ENCODE measurements at places on chromosomes 6 and 20.

DNA sequence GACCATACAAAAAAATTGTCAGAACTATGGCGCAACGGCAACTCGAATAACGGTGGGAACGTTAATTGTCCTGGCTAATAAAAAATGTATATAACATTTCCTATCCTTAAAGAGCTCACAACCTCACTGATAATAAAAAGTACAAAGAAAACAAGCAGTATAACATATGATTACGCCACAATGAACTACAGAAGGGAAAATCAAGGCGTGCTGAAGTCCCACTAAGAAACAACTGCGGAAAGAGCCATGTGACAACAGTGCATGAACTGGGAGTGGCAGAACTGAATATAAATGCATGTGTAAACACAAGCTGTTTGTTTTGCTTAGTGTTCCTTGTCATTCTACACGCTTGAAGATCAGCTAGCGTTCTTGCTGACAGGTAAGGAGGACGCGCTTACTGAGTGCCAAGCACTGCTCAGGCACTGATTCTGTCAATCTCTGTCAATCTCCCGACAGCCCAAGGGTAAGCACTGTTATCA lies 466 bp upstream of the PSMB1 start:
- no peak for DNase-seq

- DNase-seq: no peak
Observed at GRCh38 chr6:39902786-39903465, 31.3 kb downstream of the MOCS1 start.

GRCh38 chr6:11770546-11771466 lies 7.8 kb downstream of the ADTRP start:
- no peak for DNase-seq

GRCh38 chr6:139080255-139080920 lies 51.8 kb downstream of the ABRACL start:
- no peak for DNase-seq

DNA sequence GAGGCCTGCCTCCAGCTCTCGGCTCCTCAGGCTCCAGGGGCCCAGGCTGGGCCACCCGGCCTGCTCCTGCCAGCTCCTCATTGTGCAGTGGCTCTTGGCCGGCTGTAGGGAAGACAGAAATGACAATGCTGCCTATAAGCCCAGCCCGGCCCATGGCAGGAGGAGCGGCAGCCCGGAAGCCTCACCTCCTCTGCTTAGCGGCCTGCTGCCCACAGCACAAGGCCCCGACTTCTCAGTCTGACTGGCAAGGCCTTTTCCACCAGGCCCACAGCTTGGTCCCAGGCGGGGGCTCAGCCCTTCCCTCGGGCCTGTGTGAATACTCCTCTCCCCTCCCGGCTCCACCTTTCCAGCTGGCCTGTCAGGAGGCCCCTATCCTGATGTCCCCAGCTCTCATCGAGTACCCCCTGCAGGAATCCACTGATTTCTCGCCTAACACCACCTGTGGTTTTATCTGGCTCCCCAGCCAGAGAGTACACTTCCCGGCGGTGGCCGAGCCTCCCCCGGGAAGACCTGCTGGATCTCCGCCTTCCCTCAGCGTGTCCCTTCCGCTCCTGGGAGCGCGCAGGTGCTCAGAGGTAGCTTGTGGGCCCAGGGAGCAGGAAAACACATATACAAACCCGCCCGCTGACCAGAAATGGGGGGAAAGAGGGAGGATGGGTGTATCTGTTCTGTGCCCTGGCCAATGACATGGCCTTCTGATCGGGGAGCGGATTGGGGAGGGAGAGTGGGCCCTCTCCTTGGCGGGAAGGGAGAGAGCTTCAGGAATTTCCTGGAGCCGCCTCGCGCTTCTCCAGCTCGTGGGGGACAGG lies 963 bp downstream of the DDRGK1 start:
- no peak for DNase-seq

- no peak for DNase-seq
Observed at GRCh38 chr20:49823152-49823847, 10.7 kb downstream of the SLC9A8 start.

- peak; percentile 75 for DNase-seq
Observed at GRCh38 chr6:31776989-31777666, at the start of gene VWA7. Gene VWA7, minus strand, starts transcription at chr6:31777328. Its CDS starts 549 bp downstream, at chr6:31776779.

DNA sequence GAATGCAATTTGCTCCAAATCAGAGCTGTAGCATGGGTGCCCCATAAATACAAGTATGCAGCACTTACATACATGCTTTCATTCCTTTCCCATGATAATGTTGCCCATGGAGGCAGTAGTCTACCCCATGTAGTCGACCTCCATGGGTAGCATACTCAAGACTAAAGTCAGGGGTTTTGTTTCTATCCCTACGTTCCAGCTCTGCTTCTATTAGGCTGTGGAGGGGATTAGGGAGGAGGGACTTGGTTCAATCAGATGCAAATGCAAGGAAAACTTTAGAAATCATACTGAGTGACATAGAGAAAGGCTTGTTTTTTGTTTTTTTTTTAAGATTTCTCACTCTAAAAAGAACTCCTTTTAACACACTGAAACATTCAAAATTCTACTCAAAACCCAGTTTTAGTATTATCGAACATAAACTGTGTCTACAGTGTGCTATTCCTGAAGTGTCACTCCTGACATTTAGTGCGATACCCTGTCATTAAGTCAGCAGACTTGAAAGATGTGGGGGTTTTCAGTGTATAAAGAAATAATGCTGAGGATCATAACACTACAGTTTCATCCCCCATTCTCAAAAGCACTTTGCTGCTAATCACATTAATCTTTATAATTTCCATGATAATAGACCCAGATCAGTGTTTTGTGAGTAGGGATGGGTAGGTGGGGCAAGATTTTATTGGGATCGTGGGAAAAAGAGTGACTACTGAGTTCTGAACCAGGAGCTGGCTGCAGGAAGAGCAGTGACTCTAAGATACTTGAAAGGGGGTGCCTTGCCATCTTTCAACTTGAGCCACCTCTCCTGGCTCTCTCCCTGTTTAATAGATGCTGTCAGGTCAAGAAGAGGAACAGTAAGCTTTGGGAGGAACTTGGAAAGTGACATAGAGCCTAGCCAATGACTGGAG lies 40.4 kb upstream of the SCML4 start:
- DNase-seq: no peak

DNA sequence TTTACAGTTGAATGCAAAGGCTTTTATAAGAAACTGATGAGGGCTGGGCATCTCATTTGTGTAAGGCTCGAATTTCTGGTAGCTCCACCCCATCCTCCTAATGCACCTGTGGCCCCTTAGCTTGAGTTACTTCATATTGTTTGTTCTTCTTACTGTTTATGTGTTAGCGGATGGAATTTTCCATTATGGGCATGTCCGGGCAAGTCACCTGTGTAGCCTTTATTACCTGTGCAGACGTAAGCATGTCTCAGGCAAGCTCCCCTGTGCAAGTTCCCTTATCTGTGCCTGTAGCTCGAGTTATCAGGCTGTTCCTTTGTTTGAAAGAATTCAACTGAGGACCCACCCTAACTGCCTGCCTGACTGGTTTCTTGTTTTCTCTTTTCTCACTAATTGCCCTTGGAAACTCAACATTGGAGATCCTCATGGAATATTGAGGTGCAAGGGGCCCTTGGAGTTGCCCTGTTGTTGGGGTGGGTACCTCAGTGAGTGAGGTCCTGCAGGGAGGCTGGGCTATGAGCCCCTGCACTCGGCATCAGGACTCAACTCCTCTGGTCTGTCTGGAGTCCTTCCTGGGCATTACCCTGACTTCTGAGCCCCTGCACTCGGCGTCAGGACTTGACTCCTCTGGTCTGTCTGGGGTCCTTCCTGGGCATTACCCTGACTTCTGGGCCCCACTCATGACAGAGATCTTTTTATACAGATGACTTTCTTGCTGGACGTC lies 207.9 kb upstream of the SULF2 start:
- DNase-seq: no peak

DNA sequence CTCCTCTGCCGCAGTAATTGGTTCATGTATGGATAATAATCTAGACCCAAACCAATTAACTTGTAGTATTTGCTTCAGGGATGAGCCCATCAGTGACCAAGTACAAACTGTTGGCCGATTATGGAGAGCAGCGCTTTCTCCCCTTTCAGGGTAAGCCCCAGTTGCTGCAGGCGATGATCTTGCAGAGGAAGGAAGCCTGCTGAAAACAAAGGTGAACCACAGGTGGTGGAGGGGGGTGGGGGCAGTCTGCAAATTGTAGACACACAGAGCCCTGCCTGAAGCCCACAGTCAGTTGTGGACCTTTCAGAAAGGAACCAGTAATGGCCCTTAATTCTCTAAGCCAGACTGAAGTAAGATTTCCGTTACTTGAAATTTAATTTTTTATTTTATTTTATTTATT lies 167.9 kb upstream of the JARID2 start:
- DNase-seq: no peak

DNA sequence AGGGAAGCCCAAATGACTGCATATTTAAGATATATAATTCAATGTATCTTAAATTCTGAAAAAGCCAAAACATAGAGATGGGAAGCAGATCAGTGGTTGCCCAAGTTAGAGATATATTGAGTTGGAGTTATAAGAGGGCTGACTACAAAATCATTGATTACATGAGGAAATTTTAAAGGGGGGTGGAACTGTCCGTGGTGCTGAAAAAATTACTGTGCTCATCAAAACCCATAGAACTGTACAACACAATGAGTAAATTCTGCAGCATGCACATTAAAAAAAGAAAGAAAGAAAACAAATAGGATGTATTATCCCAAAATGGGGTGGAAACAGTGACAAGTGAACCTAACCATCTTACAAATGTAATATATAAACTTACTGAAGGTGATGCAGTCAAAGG lies 100.9 kb downstream of the FUT9 start:
- DNase-seq: no peak

DNA sequence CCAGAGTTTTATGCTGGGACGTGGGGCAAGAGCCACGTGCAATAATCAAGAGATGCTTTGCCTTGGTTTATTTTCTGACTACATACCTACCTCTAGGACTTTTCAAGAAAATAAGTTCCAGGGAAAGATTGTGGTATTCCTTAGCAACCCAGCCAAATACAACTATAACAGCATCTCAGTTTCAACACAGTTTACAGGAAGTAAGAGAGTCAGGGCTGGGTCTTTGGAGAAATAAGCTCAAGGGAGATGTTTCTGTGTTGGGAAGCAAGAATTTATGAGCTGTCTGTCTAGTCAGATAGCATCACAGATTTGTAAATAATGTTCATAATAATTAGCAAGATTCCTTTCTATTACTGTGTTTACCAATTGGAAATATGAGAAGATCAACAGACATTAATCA lies 35.1 kb downstream of the MAP3K5 start:
- no peak for DNase-seq

GRCh38 chr6:5132731-5133130 lies 47.6 kb downstream of the PPP1R3G start:
- peak; percentile 74 for DNase-seq

- DNase-seq: no peak
Observed at GRCh38 chr6:118586746-118587485, 38.8 kb downstream of the PLN start.

- DNase-seq: no peak
Observed at GRCh38 chr20:22805219-22805618, 220.8 kb upstream of the FOXA2 start.

- no peak for DNase-seq
Observed at GRCh38 chr6:43716099-43716498, 28.5 kb upstream of the MRPS18A start.

DNA sequence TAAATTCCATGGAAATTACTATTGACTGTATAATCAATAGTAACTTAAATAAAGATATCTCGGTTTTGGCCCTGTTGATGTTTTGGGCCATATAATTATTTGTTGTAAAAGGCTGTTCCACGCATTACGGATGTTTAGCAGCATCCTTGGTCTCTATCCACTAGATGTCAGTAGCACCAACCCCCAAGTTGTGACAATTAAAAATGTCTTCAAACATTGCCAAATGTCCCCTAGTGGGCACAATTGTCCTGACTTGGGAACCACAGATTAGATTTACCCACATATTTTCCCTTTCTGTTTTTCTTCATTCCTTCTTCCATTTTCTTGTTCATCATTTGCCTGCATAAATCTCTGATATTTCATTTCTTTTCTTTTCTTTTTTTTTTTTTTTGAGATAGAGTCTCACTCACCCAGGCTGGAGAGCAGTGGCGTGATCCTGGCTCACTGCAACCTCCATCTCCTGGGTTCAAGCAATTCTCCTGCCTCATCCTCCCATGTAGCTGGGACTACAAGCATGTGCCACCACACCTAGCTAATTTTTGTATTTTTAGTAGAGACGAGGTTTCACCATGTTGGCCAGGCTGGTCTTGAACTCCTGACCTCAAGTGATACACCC lies 13.6 kb upstream of the WFDC8 start:
- DNase-seq: peak; percentile 29

DNA sequence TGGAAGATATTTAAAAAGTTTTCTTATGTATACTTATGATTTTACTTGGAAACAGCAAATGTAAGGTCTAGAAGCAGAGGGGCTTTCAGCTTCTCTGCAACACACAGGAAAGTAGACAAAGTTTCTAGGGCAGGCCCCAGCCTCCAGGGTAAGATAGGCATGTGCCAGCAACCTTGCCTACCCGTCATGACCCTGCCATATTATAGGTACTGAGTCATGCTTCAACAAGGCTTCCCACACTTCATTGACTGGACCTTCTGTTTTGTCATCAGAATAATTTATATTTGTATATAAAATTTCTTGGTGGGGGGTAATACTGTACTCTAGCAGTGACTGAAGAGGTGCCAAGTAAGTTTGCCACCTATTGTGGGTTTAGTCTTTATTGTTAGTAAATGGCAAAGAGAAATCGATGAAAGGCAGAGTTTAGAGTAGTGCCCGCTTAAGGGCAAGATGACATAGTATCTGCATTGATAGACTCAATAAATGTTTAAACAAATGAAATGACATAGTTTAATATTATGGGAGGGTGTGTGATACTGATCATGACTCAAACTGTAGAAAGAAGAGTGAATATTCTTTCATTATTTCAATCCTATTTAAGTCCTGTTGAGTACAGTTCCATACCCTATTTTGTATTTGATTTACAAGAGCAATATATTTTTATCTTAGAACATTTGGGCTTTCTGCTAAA lies 95.6 kb downstream of the JARID2 start:
- no peak for DNase-seq

- no peak for DNase-seq
Observed at GRCh38 chr6:62217866-62218265, 68.2 kb downstream of the KHDRBS2 start.

DNA sequence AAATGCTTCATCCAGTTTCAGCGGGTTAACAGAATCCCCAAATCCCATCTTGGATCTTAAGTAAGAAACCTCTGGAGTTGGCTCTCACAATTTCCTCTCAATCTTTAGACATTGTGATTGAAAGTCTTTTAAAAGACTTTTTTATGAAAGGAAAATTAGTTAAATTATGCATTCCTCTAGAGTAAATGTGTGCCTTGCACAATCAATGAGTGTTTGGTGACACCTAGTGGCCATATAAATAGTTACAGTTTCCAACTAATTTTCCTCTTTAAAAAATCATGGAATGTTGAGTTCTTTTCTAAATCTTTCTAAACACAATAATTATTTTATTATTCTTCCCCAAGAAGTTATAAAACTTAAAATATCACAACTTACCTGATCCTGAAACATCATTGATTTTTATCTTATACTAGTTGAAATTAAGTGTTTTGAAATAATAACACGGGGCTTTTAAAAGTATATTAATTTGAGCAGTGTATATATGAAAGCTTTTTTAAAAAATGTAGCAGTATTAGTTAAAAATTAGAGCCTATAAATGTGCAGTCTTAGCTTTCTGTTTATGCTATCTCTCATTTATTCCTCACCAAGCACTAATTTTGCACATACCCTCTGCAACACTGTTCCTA lies 66.4 kb downstream of the PKHD1 start:
- DNase-seq: no peak

- no peak for DNase-seq
Observed at GRCh38 chr20:4626228-4626627, 95.5 kb upstream of the PRND start.

- DNase-seq: no peak
Observed at GRCh38 chr6:3447005-3447404, 9.8 kb downstream of the SLC22A23 start.

- DNase-seq: no peak
Observed at GRCh38 chr6:128505603-128506002, 14.8 kb downstream of the PTPRK start.
